ENCODE measurements at places on chromosomes 16 and 17.

DNA sequence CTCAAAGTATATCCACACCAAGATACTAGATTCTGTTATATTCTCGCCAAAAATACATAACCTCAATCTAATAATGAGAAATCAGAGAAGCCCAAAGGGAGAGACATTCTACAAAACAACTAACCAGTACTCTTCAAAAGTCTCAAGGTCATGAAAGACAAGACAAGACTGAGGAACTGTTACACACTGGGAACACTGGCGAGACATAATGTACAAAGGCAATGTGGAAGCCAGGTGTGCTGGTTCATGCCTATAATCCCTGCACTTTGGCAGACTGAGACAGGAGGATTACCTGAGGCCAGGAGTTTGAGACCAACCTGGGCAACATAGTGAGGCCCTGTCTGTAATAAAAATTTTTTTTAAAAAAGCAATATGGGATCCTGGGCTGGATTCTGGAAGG, 85.9 kb downstream of the SPAG9 start:
- DNase-seq: no peak

DNA sequence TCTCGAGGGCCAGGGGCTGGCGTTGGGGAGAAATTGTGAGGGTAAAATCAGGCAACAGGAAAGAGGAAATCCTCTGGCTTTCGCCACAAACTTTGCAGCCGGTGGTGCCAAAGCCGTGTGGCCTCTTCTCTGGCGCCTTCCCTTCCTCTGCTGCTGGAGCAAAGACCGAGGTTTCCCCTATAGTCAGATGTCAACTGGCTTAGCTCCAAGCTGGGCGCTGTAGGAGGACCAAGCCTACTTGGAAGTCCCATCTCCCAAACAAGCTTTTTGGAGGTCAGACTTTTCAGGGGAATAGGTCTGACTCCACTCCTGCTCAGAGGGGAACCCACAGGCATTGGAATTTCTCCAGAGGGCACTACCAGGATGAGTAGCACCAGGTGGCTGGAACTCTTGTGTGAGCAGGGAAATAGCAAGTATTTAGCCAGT, 5.0 kb downstream of the IGFBP4 start:
- no peak for DNase-seq

- DNase-seq: no peak
Measured at GRCh38 chr16:85680352-85680944, 8.3 kb downstream of the GINS2 start.

- no peak for DNase-seq
Measured at GRCh38 chr17:34757611-34758010, 178.2 kb downstream of the TMEM132E start.

- DNase-seq: no peak
Measured at GRCh38 chr16:72845322-72846020, 202.5 kb downstream of the ZFHX3 start.

All from head of caudate nucleus (tissue), 42 donors.